ENCODE measurements at places on chromosomes 13 and 19.

DNA sequence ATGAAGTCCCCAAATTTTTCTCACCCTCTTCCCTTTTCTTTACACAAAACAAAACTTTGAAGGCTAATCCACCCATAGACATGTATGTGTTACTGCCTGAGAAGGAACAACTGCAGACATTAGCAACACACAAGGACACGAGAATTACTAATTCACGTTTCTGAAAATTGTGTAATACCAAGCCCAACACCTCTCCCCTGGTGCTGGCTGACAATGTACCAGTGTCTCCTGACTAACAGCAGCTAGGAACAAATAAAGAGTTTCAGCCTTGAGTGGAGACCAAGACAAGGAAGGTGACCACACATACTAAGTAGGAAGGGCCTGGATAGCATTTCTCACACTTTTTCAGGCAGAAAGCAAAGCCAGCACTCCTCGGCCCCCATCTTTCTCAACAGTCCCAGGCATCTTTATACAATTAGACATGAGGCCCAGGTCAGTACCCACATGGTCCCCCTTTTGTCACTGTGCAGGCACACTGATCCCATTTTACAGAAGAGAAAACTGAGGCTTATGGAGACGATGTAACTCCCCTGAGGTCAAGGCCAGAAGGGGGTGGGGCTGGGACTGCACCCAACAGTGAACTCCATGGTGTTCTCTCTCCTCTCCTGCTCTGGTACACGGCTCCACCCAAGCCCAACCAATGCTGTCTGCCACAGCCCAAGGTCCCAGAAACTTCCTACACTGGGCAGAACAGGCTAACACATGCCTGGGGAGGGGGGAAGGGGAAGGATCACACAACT is 8.7 kb downstream of the BRD4 start:
- no peaks in the 10 kb centered on the region for H3K27me3 ChIP-seq
- H3K4me3 ChIP-seq: no peak overlapping the region
- H3K4me1 ChIP-seq: peaks cover 75% of the 10 kb centered on the region
- peaks cover 17% of the 10 kb centered on the region for H3K36me3 ChIP-seq

DNA sequence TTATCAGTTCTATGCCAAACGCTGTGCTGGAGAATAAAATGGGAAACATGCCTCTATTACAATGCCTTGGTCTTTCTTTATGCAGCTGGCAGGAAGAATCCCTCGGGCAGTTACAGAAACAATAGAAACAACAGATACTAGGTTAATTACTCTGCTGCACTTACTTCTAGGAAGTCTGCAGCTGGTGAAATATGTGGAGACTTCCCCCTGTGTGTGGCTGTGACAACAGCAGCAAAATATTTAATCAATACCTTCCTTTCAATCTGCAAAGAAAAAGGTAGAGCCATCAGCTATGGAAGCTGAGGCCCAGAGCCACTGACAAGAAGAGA is 9.9 kb downstream of the STOML3 start:
- no peaks in the 10 kb centered on the region for H3K4me1 ChIP-seq
- H3K36me3 ChIP-seq: no peaks in the 10 kb centered on the region
- no peak overlapping the region for H3K27ac ChIP-seq
- no peak for DNase-seq
- no peak overlapping the region for H3K4me3 ChIP-seq

DNA sequence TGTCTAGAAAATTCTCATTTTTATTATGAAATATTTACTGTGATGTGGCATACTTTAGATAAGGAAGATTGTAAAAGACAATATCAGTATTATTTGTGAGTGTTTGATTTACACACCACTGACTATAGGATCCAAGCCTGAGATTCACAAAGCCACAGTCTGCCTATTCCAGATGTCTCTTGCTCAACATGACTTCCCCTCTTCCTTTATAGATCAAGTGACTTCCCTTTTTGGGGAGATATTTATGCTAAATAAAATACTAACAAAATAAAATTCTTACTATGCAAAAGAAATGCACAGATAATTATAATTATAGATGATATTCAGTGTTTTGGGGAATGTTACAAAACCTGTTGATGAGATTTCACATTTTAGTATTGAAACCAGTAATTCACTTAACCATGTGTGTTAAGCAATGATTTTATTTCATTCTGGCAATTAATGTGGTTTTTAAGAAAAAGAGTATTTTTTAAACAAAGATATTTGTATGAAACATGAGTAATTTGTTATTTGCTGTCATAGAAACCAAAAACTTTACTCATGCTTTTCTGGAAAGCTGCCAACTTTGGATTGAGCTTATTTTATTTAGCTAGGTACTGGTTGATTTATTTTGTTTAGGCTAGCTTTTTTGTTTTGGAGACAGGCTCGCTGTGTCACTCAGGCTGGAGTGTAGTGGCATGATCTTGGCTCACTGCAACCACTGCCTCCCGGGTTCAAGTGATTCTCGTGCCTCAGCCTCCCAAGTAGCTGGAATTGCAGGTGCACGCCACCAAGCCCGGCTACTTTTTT is 13.7 kb upstream of the GPR183 start:
- H3K4me1 ChIP-seq: peaks cover 75% of the 10 kb centered on the region
- no peaks in the 10 kb centered on the region for H3K27me3 ChIP-seq
- no peak overlapping the region for H3K27ac ChIP-seq
- no peak overlapping the region for H3K4me3 ChIP-seq

- no peak overlapping the region for H3K4me3 ChIP-seq
- peaks cover 45% of the 10 kb centered on the region for H3K27me3 ChIP-seq
- no peak overlapping the region for H3K27ac ChIP-seq
- no peaks in the 10 kb centered on the region for H3K36me3 ChIP-seq
- DNase-seq: no peak
Measured at GRCh38 chr13:28822151-28822550, 2.0 kb downstream of the MTUS2 start.

GRCh38 chr13:29679396-29680053 is 84.0 kb upstream of the SLC7A1 start:
- H3K4me1 ChIP-seq: no peaks in the 10 kb centered on the region
- H3K27me3 ChIP-seq: peaks cover 12% of the 10 kb centered on the region
- no peak overlapping the region for H3K27ac ChIP-seq
- H3K4me3 ChIP-seq: no peak overlapping the region

GRCh38 chr19:2478756-2479555 is 3.0 kb downstream of the GADD45B start:
- peaks cover 22% of the 10 kb centered on the region for H3K4me1 ChIP-seq
- peak; percentile 77 for DNase-seq
- H3K4me3 ChIP-seq: peak overlapping the region; percentile 89
- H3K36me3 ChIP-seq: peaks cover 27% of the 10 kb centered on the region

Measured in activated CD4-positive, alpha-beta memory T cell treated with anti-CD3 and anti-CD28 coated beads, Interleukin-2, amount 10 ng/mL, durations not matched to agents 7 days and 5 days (primary cell).